ENCODE measurements at places on chromosomes 12 and 14.

GRCh38 chr12:27531896-27532295, 7.9 kb downstream of the PPFIBP1 start:
- DNase-seq, result no peak

DNA sequence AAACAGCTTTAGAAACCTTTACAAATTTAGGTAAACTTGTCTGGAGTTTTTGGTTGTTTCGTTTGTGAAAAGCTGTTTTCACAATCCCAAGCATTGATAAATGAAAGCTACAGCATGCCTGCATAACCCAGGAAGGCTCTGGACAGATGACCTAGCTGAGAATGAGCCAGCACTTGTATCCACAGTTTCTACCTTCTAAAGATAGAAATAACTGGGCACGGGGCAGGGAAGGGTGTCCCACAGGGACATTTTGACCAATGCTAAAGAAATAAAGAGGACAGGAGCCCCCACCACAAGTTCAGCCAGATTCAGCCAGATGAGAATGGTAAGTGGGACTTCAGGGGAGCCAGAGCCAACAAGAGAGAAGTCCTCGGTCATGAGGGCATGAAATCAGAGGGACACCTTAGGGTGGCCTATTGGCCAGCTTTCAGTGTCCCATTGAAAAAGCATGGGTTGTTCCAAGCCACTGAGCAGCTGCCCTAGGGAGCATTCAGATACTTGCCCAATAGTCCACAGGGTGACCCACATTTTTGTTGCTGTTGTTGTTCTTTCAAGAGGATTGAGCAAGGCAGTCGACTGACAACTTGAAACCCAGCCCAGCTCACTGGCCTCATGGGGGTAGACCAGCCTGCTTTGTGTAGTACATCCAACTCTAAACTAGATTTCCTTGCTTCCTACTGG, 140.3 kb upstream of the NUDT4 start:
- no peak for DNase-seq

- DNase-seq, result peak; percentile 83
Observed at GRCh38 chr14:93892923-93893558, 34.1 kb upstream of the FAM181A start.

DNA sequence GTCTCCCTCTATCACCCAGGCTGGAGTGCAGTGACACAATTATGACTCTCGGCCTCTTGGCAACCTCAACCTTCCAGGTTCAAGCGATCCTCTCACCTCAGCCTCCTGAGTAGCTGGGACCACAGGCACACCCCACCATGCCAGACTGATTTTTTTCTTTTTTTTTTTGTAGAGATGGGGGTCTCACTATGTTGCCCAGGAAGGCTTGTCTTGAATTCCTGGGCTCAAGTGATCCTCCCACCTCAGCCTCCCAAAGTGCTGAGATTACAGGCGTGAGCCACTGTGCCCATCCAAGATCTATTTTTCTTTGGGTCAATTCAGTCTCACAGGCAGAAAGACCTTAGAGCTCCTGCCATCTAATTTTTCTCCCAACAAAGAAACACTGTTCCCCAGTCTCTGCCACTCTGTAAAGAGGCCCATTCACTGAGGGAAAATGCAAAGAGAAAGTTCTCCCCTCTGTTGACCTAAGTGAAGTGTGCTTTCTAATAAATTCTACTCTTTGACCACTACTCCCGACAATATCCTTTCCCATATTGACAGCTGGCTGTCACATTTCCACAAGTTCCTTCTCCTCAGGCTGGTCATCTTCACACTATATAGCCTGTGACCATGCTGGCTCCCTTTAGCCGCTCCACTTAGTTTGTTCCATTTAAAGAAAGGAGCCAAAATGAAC, 23.3 kb downstream of the TMED8 start:
- DNase-seq, result no peak

DNA sequence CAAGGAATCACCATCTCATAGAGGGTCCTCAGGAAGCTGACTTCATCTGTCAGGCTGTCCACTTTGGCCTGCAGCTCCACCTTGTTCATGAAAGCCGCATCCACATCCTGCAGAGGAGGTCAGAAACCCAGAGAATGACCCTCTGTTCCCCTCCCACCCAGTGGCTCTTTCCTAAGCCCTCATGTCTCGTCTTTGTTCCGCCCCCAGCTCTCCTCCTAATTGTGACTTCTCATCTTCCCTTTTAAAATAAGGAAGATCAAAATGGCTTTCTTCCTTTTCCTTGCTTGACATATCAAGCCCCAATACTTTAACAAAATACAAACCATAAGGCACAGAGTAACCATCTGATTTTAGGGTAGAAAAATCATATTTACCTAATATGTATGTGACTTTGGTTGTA, 4.4 kb downstream of the KRT76 start:
- DNase-seq, result no peak

- no peak for DNase-seq
Observed at GRCh38 chr12:15962760-15963159, 51.6 kb downstream of the DERA start.

All from suprapubic skin (tissue), 4 donors.